Fibroblast of skin of scalp (primary cell): ENCODE measurements at places on chromosomes 6 and 20.

- no peak for DNase-seq
These were observed 16.9 kb downstream of the FUT9 start for GRCh38 chr6:96032661-96033060.

GRCh38 chr20:62616728-62617621 lies 25.3 kb upstream of the SLCO4A1 start:
- DNase-seq: peak; percentile 45

GRCh38 chr6:29603930-29604329 lies 19.0 kb downstream of the OR2H2 start:
- DNase-seq: no peak

GRCh38 chr6:64013011-64013410 lies 377.4 kb downstream of the PHF3 start:
- no peak for DNase-seq

DNA sequence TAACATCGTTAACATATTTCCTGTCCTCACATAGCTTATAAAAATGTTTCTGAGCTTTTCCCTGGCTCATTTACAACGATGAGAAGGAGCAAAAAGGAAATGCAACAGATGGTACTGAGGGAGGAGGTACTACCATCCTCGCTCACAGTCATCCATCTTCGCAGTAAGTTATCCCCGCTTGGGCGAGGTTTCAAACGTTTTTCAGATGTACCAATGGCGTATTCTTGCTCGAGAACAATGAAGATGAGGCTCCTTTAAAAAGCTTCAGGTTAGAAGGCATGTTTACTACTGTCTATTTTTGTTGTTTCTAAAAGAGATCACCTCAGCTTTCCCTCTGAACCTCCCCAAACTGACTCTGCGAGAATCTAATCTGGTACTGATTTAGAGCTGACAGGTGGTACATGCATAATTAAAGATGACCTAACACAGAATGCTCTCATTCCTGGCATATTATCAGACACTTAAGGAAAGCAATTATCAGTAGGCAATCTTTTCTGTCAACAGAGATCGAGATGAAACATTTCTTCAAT lies 178.7 kb downstream of the GJA10 start:
- peak; percentile 42 for DNase-seq

- DNase-seq: peak; percentile 65
These were observed 4.1 kb upstream of the SLC2A10 start for GRCh38 chr20:46705378-46705729.

GRCh38 chr20:44074252-44075151 lies 112.5 kb downstream of the JPH2 start:
- peak; percentile 72 for DNase-seq

DNA sequence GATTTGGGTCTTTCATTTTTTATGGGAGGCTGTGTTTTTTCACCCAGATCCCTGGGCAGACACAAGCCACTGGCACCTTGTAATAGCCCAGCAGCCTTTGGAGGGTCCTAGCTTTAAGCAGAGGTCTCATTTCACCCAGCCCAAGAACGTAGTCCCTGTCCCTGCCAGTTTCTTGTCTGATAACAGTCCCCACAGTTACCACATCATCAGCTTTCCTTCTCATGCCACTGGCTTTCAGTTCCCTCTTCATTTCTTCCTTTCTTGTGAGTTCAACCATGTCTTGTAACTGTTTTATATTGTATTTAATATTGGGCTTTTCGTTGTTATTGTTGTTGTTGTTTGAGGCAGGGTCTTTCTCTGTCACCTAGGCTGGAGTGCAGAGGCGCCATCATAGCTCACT lies 10.6 kb downstream of the PNPLA1 start:
- no peak for DNase-seq

DNA sequence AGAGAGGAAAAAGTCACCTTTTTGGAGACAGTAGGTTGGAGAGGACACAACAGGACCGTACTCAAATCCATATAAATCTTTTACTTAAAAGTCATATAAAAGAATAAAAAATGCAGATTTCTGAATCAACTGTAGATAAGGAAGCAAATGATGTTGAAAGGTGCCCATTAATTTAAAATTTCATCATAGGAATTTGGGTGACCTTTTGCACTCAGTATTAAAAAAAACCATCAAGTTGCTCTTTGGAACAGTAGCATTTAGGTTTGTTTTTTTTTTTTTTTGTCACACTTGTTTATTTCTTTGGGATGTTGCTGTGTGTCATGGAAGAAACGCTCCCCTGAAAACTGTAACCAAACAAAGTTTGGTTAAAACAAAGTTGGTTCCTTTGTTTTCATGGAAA lies 20.9 kb upstream of the LRRN4 start:
- DNase-seq: no peak
